ENCODE measurements at places on chromosomes 6 and 20. TPM values are rescaled to one million over a fixed set of nuclear protein-coding genes. Genes with fewer than 3 reads are reported as not detected.

GRCh38 chr20:52939141-52939540 lies 33.0 kb upstream of the TSHZ2 start:
- DNase-seq: no peak

- no peak for DNase-seq
These were observed 23.0 kb downstream of the USP49 start for GRCh38 chr6:41872147-41872546.

DNA sequence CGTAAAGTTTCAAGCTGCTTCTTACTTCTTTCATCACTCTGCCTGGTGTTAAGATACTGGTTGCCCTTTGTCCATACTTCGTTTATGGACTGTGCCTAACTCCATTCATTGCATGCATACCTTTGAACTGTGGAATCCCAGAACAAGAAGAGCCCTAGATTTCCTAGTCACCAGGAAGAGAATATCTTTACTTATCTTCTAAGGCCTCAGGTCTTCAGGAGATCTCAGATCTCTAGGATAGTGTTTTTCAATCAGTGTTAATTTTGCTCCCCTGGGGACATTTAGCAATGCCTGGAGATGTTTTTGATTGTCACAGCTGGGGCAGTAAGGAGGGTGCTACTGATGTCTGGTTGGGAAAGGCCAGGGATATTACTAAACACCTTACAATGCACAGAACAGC lies 35.5 kb upstream of the GJA1 start:
- DNase-seq: no peak

- peak; percentile 19 for DNase-seq
These were observed 124.7 kb upstream of the MARCKS start for GRCh38 chr6:113732384-113732966.

DNA sequence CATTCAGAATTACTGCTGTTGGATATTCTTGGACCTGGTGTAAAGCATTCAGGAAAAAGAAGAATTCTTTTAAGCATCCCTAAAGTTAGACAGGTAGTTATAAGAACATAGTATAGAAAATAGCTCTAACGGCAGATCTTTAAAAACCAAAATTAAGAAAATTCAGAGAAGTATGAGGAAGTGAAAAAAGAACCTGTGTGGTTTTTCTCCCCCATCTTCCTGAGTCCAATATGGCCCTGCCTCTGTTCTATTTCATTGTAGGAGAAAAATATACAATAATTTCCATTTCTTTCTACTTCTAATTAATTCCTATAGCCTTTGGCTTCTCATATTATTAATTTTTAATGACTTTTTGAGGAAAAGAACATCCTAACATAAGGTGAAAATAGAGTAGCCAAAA lies 47.1 kb downstream of the FHL5 start:
- no peak for DNase-seq

DNA sequence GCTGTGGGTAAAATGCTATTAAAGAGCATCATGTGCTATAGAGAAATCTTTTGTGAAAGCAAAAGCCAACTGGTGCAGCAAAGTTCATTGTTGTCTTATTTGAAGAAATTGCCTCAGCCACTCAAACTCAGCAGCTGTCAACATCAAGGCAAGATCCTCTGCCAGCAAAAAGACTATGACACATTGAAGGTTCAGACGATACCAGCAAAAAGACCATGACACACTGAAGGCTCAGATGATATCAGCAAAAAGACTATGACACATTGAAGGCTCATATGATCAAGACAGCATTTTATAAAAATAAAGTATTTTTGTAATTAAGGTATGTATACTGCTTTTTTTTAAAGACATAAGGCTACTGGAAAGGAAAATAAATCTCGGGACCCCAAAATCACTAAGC lies 118.4 kb upstream of the RUNX2 start:
- no peak for DNase-seq

DNA sequence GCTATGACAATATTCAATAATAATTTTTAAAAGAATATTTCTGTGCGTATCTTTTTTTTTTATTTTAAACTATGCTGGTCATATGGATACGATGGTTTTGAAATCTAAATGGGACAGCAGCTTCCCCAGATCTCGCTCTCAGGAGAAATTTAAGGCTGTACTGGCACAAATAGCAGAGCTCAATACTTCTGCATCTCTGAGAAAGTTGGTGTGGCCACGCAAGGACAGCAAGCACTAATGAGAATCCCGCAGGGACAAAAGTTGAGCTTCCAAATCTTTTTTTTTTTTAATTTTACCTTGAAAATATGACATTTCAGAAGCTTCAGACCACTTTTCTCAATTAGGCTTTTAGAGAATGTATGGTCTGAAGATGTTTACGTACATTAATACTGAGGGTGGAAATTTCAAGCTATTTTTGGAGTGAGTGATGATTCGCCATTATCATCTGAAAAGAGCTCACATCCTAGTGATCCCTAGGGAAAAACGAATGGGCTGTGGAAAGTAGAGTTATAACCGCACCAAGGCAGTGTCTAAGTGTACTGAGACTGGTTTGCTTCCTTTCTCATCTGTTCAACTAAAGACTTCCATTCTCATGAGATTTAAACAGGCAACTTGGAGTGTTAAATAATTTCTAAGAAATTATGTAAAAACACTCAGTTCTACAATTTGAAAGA lies 840.0 kb downstream of the C6orf118 start:
- DNase-seq: no peak

DNA sequence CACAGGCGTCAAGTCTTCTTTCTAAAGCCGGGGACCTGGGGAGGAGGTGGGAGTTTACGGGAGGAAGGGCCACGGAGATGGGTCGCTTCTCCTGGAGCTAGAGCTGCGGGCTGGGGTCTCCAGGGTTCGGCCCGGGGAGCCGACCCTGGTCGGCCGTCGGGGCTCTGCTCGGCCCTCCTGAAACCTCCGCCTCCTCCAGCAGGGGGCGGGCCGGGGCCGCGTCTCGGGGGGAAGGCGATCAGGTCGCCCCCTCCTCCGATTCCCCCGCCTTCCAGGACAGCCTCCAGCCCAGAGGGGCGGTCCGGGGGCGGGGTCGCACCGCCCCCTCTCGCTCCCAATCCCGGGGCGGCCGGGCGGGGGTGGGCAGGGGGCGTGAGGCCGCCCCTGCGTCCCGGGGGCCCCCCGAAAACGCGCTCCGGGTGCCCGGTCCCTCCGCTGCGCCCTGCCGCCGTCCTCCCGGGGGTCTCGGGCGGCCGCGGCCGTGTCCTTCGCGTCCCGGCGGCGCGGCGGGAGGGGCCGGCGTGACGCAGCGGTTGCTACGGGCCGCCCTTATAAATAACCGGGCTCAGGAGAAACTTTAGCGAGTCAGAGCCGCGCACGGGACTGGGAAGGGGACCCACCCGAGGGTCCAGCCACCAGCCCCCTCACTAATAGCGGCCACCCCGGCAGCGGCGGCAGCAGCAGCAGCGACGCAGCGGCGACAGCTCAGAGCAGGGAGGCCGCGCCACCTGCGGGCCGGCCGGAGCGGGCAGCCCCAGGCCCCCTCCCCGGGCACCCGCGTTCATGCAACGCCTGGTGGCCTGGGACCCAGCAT lies at the start of gene CEBPB:
TSS of gene CEBPB (plus strand) at position 580 of the 814 bp plus-strand sequence. CDS start at position 784, 204 bp downstream.
- DNase-seq: peak; percentile 58

DNA sequence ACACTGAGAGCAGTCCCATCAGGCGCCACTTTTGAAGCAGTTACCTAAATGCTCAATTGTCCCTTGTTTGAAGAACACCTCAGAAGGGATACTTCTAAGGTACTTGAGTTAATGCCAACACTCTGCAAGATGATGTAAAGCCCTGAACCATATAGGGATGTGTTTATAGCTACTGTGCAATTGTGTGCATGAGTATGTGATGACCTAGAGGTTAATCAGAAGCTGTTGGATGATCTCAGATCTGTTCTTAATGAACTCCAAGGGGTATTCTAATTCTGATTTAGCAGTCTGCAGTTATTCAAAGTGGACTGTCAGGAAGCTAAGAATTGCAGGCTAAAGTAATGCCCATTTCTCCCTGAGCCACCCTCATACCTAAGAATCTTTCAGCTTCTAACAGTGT lies 158.3 kb downstream of the TMEM242 start:
- DNase-seq: no peak

DNA sequence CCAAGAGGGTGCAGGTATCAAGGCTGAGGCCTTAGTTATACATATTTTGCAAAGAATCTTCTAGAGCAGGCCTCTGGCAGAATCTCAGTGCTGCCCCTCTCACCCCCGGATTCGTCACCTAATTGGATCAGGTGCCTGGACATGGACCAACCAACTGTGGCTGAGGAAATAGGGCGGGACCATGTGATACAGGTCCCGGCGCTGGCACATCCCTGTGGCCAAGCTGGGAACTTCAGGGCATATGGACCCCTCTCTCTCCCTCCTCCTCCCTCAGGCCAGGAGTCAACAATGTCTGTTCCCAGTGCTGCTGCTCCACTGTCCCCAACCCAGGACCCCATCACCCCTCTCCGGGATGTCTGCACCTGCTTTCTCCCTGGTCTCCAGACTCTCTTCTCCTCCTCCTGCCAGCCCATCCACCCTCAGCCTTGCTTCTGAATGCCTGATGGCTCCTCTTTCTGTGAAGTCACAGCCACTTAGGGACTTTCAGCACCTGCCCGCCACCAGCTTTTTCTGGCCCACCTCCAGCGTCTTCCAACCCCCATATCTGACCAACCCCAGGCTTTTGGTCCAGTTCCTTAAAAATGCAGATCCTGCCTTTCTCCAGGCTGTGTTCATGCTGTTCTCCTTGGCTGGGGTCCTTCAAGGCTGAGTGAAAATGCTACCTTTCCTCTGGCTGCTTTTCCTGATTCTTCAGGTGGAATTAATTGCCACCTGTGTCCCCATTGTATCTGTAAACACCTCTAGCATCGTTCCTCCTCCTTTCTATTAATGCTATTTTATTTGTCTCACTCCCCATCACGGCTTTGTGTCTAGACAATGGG lies 19.0 kb upstream of the MLN start:
- DNase-seq: no peak

The TMEM239 gene
- total RNA-seq: not detected

GRCh38 chr6:87701344-87701675 lies 723 bp downstream of the AKIRIN2 start:
- DNase-seq: no peak

The PRIM2 gene
- 11.9 TPM for total RNA-seq

The FAM83C gene
- total RNA-seq: not detected

DNA sequence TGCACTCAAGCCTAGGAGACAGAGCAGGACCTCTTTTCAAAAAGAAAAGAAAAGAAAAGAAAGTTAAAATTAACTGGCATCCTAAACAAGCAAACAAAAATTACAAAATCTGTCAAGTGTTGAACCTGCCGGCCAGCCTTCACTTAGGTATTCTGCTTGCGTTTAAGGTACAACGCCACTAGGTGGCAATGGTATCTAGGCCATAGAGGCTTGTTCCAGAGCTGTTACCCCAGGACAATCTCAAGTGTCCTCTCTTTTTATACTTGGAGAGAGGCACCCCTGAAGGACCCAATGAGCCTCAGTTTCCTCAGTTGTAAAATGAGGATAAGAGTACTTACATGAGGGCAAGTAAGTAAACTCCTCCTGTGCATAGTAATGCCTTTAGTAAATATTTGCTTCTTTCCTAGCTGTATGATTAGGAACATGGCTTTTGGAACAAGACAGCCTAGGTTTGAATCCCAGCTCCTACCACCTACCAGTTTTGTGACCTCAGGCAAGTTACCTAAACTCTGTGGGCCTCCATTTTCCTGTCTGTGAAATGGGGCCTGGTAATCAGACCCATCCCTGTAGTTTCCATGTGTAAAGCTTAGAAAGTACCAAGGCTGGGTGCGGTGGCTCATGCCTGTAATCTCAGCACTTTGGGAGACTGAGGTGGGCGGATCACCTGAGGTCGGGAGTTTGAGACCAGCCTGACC lies 5.8 kb upstream of the PACSIN1 start:
- peak; percentile 20 for DNase-seq

DNA sequence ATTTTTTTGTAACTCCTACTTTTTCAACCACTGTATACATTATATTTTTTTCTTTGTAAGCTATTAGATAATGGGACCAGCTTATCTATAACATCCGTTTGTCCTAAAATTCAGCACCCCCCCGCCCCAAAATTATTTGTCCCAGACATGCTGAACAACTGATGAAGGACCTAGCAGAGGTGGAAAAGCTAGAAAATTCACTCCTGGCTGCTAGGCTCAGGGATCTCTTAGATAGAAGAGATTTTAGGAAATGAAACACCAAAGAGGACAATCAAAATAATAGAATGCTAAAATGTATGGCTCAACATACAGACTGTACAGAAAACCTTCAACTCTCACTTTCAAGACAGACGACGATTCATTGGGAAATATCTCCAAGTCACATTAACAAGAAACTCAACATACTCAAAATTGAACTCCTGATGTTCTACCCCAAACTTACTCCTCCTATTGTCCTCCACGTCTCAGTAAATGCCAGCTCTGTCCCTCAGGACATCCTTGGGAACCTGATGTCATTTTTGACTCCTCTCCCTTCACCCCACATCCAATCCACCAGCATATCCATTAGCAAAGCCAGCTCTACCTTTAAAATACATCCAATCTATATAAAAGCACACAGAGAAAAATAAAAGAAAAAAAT lies 4.7 kb downstream of the SOD2 start:
- DNase-seq: no peak

The LGSN gene
- 0.25 TPM for total RNA-seq

DNA sequence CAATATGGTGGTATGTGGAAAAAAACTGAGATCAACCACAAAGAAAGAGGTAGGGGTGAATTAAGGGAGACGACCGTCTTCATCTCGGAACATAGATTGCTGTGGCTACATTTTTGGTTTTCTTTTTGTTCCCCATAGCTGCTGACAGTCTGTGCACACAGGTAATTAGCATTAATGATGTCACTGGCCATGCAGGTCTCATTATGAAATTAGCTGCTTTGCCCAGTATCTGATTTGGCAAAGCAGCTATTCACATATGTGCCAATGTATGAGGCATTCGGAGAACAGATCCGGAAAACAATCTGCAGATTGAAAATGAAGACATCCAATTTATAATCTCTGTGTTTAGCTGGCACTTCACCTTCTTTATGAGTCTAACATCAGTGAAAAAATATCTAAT lies 13.1 kb downstream of the NOX3 start:
- DNase-seq: no peak

The CTAGE9 gene
- not detected for total RNA-seq

- no peak for DNase-seq
These were observed 97.5 kb downstream of the MAFB start for GRCh38 chr20:40591536-40591935.

The PRDM13 gene
- not detected for total RNA-seq

Data from astrocyte (in vitro differentiated cells and primary cell).